ENCODE measurements at places on chromosomes 7 and 10.
A peak's percentile ranks its signal among the peaks of the same experiment; 100 is the strongest.

DNA sequence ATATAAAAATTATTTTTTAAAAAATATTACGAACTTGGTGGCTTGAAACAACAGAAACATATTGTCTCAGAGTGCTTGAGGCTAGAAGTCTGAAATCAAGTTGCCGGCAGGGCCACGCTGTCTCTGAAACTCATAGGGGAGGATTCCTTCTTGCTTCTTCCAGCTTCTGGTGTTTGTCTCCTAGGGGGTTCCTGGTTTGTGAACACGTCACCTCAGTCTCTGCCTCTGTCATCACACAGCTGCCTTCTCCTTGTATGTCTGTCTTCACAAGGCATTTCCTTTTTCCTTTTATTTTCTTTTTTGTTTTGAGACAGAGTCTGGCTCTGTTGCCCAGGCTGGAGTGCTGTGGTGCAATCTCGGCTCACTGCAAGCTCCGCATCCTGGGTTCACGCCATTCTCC is 12.7 kb upstream of the SNX8 start:
- DNase-seq = no peak

- DNase-seq = no peak
Measured at GRCh38 chr7:16083931-16084330, 337.4 kb downstream of the CRPPA start.

DNA sequence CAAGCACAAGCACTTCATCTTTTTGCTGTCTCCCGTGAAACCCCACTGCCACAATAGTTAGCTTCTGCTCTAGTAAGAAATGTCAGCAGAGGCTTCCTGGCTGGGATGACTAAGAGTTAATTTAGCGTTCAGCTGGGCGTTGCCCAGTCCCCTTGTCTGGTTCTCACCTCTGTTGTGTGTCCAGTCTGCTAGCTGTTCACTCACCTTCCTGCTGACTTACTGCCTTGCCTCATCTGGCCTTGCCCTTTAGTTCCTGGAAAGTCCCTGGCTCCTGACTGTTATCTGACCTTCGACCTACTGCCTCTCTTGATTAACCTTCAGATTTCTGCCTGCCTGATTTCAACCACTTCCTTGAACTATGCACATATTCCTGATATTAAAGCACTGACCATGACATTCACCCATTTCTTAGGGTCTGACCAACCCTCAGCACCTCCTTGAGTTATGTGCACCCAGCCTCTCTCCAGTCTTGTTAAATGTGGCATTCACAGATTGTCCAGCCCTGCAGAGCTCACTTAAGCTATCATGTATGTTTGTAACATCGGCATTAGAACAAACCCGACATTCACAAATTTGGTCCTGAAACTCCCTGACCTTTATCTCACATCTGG is 30.3 kb downstream of the C7orf33 start:
- DNase-seq = no peak

DNA sequence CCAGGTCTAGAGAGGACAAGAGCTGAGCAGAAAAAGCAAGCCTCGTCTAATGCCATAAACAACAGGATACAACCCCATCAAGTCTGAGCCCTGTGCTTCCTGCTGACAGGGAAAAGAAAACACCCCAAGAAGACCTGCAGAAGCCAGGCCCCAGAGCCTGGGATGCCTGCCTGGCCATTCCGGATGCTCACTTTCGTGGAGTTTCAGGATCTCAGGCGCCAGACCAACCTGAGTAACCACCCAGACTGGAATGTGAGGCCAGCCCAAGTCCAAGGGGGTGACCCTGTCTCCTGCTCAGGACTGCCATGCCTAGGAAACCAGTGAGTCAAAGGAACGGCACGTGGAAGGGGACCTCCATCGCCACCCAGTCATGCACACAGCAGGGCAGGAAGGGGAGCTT is 74.3 kb downstream of the PLXNA4 start:
- DNase-seq = no peak

- DNase-seq = no peak
Measured at GRCh38 chr7:36944838-36945237, 220.5 kb upstream of the AOAH start.

- no peak for DNase-seq
Measured at GRCh38 chr10:30774261-30774660, 144.7 kb upstream of the LYZL2 start.

- DNase-seq = no peak
Measured at GRCh38 chr7:25579778-25580075, 351.4 kb upstream of the NPVF start.

DNA sequence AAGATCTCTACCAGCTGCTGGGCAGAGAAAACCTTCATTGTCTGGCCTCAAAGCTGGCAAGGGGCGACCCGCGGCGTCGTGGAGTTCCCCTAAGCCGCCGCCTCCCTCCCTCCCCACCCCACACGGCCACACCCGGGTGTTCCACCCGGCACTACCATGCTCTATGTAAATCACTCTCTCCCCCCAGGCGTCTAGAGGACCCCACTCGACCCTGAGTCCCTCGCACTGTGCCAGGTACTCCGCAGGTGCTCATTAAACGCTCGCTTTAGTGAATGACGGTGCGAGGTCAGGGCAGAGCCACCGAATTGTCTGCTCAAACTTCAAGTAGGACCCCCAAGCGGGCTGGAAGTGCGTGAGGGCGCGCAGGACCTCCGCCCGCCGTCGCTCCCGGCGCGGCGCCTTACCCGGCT is 628 bp downstream of the PARP12 start:
- peak; percentile 50 for DNase-seq

DNA sequence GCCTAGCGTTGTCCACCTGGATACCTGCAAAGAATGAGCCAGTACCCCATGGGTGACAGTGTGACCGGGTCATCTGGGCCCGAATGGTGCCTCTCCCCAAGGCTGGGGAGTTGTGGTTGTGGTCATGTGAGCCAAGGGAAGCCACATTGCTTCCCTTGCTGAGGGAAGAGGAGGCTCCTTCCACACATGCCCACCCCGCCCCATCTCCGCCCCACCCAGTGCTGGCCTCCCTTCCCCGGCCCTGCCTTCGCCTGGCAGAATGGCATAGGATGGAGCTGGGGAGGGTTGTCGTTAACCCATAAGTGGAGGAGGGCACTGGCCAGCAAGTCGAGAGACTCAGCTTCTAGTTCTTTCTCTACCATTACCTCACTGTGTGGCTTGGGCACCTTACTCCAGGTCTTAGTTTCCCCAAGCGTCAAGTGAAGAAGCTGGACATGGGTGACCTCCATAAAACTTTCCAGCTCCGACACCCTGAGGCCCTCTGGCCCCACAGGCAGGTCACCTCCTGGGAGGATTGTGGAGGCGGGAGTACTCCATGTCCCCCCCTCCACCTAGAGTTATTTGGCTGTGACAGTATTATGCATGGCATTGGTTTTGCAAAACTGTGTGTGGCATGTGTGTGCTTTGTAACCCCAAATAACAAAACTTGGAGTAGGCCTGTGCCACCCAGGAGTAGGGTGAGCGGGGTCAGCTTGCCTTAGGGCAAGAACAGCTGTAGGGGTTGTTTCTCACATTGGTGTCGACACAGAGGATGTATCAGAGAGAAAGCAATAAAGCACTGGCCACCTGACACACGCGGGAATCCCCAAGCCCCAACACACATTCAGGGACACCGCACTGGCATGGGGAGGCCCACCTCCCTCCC is 90.5 kb upstream of the MACROH2A2 start:
- DNase-seq = no peak

DNA sequence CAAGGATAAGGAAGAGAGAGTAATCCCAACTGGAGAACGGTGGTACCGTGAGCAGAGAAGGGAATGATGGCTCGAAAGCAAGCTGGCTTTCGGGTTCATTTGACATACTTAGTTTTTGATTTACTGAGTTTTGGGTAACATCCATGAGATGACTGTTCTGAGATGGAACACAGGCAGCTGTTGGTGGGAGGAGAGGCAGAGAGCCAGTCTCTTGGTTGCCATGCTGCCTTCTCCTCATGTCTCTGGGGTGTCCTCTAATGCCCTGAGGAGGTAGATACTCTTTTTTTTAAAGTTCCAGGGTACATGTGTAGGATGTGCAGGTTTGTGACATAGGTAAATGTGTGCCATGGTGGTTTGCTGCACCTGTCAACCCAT is 76.4 kb upstream of the NRP1 start:
- no peak for DNase-seq

GRCh38 chr10:73916761-73917470 is 6.0 kb downstream of the PLAU start:
- no peak for DNase-seq

DNA sequence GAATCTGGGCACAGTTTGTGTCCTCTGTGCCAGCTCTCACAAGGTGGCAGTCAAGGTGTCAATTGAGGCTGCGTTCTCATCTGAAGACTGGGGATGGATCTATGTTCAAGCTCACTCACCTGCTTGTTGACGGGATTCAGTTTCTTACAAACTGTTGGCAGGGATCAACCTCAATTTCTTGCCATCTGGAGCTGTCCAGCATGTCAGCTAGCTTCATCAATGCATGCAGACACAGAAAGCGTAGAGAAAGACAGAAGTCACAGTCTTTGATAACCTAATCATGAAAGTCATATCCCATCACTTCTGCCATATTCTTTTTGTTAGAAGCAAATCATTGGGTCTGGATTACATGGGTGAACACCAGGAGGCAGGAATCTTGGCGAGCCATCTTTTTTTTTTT is 32.0 kb upstream of the WAPL start:
- DNase-seq = no peak

- DNase-seq = no peak
Measured at GRCh38 chr7:150754951-150755350, 17.7 kb downstream of the GIMAP5 start.

GRCh38 chr10:5148678-5149032 is 36.3 kb downstream of the AKR1C8 start:
- DNase-seq = no peak

DNA sequence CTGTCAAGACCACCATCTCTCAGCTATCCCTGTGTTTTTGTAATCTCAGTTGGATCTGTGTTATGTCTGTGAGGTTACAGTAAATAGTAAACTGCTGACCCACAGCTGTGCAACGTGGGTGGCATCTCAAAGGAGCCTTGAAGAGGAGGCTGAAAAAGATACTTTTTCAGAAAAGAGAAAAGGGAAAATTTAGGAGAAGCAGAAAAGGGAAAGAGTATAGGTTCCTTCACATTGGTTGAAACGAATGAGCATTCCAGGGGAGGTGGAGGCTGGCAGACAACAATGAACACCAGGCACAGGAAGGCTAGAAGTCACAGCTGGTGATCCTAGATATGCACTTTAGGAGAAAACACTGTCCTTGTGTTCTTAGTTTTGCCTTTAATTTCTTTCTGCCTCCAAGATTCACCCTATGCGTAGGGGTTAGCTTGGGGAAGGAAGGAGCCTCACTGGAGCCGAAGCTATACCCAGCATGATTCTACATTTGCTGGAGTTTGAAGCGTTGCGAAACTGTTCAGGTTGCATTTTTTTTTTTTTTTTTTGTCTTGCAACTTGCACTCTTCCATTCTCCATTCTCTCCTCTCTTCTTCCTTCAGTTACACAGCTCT is 18.3 kb downstream of the CPED1 start:
- no peak for DNase-seq

- DNase-seq = peak; percentile 49
Measured at GRCh38 chr10:95440756-95441546, 120.2 kb downstream of the SORBS1 start.

DNA sequence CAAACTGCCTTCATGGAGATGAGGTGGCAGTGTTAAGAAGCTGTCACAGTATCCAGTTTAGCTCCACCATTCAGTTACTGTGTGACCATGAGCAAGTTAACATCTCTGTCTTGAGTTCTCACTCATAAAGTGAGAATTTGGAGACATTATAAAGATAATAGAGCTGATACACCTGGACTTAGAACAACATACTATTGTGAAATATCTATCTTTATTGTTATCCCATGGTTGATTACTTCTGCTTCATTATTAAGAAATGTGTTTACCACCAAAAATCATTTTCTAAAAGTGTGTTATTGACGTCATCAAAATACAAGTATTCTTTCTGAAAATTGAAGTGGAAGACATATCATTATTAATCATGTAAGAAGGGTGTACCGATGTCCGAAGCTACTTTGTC is 166.9 kb downstream of the SEMA3A start:
- no peak for DNase-seq

GRCh38 chr10:80580638-80581468 is 43.2 kb downstream of the SH2D4B start:
- no peak for DNase-seq

DNA sequence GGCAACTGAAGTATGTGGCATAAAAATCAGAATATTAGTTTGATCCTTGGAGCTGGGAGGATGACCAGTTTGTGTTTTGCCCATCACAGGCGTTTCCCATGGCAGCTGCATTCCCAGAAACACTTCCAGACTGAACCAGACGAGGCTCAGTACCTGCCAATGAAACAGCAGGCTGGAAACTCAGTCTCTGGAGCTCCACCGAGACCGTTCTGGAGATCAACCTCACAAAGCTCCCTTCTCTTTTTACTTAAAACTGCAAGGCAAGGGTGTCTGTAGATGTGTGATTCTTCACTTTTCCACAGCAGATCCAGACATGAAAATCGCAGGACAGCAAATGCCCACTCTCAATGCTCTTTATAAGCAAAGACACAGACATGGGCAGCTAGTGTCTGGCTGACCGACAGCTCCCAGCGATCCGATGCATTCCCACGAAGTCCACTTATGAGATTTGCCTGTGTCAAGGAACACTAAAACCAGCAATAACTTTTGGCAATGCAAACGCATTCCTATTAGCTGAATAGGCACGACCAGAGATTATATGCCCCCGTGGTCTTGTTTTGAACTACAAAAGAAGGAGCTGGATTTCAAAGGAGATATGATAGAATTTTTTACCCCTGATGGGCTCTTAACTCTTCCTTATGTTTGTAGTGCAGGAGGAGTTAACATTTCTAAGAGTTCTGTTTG is 72.6 kb downstream of the ADAM12 start:
- DNase-seq = no peak

DNA sequence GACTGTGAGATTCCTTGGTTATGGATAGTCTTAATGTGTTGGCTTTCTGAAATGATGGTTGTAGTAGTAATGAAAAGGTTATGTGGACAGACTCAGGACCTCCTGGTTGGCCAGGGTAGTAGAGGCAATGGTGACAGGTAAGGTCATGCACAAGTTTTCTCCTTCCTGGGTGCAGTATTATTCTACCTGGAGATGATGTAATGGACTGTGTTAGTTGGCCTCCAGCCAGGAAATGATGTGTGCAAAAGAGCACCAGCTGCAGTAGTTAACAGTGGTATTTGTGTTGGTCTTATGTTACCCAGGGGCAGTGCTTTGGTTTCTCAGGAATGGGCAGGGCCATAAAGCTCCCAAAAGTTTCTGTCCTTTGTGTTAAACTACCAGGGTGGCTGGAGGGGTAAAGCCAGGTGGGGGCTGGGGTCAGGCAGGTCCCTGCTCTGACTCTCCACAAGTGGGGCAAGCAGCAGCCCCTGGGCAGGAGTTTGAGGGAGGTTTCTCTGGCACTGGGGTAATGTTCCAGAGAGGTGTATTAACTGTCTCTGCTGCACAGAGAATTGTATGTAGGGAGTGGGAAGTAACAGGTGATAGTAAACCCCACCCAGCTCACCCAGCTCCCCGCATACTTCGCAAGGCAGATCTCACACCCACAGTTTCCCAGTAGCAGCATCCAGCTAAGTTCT is 36.3 kb downstream of the GPR22 start:
- DNase-seq = peak; percentile 23

- DNase-seq = peak; percentile 43
Measured at GRCh38 chr7:77393261-77393660, 22.9 kb downstream of the GSAP start.

Measured in activated CD4-positive, alpha-beta memory T cell treated with anti-CD3 and anti-CD28 coated beads, Interleukin-2, amount 10 ng/mL, durations not matched to agents 7 days and 5 days (primary cell).